ENCODE measurements at places on chromosomes 6 and 20.

GRCh38 chr6:24858177-24858653 is 59.5 kb upstream of the ARMH2 start:
- DNase-seq, result no peak

GRCh38 chr20:53331151-53331973 is 262.3 kb downstream of the ZNF217 start:
- no peak for DNase-seq

- DNase-seq, result no peak
These were observed 174.4 kb upstream of the NOX3 start for GRCh38 chr6:155630085-155630484.

DNA sequence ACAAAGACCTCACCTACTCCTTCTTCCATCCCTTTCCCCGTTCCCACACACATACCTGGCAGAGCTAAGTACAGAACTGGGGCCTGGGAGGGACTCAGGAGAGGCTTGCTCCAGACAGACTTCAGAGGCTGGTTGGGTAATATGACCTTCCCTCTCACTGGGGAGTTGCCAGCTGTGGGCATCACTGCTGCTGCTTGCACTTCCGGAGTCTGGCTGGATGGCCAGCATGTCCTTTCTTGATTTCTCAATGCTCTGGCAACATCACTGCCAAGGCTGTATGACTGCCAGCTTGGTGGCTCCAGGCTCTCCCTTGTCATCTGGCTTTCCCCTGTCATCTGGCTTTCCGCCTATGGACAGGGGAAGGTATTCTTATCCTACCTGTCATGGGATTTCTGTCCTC is 47.8 kb downstream of the CDH22 start:
- DNase-seq, result no peak

- peak; percentile 23 for DNase-seq
These were observed 8.2 kb upstream of the TBC1D7 start for GRCh38 chr6:13336553-13336952.

- peak; percentile 22 for DNase-seq
These were observed 120.5 kb upstream of the CHD6 start for GRCh38 chr20:41738604-41739206.

DNA sequence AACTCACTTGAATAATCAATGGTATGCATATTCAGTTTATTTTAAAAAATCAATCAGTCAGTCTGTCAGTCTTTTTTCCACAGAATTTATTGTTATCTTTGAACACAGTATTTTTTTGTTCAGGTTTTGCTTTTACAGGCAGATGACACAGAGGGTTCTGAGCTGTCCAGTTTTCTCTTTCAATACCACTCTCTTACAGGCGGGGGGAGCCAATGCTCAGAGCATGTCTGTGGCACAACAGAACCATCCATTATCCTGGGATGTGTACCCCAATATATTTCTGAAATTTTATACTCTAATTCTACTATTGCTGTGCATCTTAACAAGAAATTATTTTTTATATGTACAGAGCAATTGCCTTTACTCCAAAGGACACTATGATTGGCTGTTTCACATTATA is 21.2 kb downstream of the ROS1 start:
- DNase-seq, result no peak

GRCh38 chr6:39008737-39009136 is 39.8 kb upstream of the GLP1R start:
- no peak for DNase-seq

- DNase-seq, result peak; percentile 23
These were observed 16.1 kb upstream of the SLC17A3 start for GRCh38 chr6:25889877-25890853.

- no peak for DNase-seq
These were observed 21.0 kb upstream of the AVP start for GRCh38 chr20:3105256-3106137.

DNA sequence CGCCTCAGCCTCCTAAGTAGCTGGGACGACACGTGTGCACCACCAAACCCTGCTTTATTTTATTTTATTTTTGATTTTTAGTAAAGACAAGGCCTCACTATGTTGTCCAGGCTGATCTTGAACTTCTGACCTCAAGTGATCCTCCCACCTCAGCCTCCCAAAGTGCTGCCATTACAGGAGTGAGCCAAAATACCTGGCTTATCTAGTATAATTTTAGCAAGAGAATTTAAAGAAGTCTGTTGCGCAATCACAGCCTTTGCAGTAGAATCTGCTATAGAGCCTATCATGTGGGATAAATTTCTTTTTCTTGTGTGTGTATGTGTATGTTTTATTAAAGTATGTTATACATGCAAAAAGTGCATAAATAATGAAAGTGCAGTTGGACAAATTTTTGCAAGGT is 92.1 kb upstream of the ANKEF1 start:
- no peak for DNase-seq

- peak; percentile 40 for DNase-seq
These were observed 2.2 kb downstream of the BRD2 start for GRCh38 chr6:32970413-32971241.

GRCh38 chr6:37232430-37233017 is 25.0 kb upstream of the TBC1D22B start:
- DNase-seq, result no peak

GRCh38 chr6:32462609-32463008 is 22.9 kb downstream of the HLA-DRA start:
- DNase-seq, result no peak

GRCh38 chr6:158772851-158773371 is 46.3 kb downstream of the EZR start:
- DNase-seq, result no peak

DNA sequence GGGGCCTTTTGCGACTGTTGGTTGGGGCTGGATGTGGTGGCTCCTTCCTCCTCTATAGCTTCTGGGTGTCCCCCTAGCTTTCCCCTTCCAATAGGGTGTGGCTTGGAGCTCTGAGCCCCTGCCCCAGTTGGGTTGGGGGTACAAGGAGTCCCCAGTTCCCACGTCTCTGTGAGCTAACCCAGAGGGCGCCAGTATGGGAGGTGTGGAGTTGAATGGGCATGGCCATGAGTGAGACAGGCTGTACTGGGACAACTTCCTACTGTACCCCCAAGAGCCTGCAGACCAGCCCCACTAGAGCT is 1.2 kb downstream of the C20orf204 start:
- no peak for DNase-seq

GRCh38 chr6:160735523-160735922 is 33.5 kb downstream of the PLG start:
- no peak for DNase-seq

DNA sequence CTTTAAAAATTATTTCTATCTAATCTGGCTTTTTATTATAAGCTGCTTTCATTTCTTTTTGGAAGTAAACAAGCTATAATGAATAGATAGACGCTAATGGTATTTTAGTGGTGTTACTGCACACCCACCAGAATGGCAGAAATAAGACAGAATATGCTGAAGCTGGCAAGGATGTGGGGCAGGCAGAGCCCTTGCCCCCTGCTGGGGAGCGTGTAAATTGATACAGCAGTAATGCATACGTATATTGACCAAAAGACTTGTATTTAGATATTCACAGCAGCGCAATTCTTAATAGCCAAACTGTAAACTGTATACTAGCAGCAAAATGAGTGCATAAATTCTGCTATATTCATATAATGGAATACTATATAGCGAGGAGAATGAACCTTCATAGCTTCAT is 35.3 kb downstream of the TMEM181 start:
- no peak for DNase-seq

- no peak for DNase-seq
These were observed 159.2 kb downstream of the UBE3D start for GRCh38 chr6:82906489-82906888.

- DNase-seq, result no peak
These were observed 185.1 kb upstream of the HDDC2 start for GRCh38 chr6:125486881-125487280.

DNA sequence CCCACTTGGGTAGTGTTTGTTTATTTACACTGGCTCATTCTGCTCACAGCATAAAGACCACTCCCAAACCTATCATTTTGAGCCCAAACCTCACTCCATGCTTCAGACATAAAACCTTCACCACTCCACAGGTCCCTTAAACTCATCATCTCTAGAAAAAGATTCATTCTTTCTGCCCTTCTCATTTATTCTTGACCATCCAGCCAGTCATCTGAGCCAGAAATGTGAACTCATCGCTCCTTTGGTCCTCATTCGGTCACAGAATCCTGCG is 12.4 kb downstream of the TPMT start:
- no peak for DNase-seq

DNA sequence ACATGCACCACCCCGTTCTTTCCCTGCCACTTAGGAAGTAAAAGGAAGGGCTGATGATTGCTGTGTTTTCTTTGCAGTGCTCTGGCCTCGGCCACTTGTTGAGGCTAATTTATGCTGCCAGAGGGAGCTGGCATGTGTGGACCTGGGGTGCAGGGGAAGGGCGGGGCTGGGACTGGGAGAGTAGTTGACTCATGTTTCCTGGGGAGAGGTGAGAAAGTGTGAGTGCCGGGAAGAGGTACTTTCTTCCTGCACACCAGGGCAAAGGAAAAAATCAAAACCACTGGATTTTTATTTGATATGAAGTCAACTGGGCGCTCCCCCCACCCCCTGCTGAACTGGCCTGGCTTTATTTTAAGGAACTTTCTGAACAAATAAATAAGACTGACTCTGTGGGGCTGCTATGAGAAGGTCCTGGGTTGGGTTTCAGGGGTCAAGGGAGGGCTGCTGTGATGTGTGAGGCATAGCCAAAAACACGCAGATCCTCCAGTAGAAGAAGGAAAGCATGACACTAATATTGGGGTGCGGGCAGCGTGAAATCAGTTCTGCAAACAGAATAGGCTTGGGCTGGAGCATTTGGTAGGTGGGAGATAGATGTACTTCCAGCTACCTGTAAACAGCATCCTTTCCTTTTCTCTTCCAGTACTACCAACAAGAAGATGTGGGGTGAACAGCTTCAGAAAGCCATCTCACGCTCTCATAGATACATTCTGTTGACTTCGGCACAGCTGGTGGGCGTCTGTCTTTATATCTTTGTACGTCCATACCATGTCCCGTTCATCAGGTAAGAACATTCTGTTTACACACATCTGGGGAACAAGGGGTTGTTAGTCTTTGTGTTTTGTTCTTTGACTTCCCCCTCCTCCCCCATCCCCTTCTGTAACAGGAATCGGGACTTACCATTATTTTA is 87.5 kb downstream of the SYNJ2 start:
- no peak for DNase-seq

GRCh38 chr6:158011980-158012566 is 30.4 kb downstream of the SYNJ2 start:
- DNase-seq, result no peak

DNA sequence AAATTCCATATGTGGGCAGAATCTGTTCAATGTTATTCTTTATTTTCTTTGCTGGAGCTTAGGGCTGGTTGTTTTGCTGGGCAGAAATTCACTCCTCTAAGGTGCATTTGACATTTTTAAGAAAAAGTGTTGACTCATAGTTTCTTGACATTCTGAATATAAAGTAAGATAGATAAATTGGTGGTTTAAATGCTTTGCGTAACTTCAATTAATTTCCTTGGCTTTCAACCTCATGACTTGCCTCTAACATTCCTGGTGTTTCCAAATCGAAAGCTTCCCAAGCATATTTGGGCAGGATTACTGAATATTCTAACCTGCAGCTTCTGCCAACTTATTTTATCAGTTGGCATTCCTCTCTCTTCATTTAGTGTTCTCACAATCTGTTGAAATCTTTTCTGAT is 718.7 kb upstream of the ADGRB3 start:
- no peak for DNase-seq

GRCh38 chr6:108502832-108503231 is 57.9 kb upstream of the FOXO3 start:
- no peak for DNase-seq

- DNase-seq, result no peak
These were observed 100.2 kb downstream of the UST start for GRCh38 chr6:148846778-148847761.

- DNase-seq, result no peak
These were observed 3.5 kb upstream of the HIVEP1 start for GRCh38 chr6:12008366-12009179.

- DNase-seq, result no peak
These were observed 80.8 kb upstream of the PHACTR1 start for GRCh38 chr6:12635813-12636212.

- DNase-seq, result no peak
These were observed 12.0 kb downstream of the LRRN4 start for GRCh38 chr20:6041808-6042265.

DNA sequence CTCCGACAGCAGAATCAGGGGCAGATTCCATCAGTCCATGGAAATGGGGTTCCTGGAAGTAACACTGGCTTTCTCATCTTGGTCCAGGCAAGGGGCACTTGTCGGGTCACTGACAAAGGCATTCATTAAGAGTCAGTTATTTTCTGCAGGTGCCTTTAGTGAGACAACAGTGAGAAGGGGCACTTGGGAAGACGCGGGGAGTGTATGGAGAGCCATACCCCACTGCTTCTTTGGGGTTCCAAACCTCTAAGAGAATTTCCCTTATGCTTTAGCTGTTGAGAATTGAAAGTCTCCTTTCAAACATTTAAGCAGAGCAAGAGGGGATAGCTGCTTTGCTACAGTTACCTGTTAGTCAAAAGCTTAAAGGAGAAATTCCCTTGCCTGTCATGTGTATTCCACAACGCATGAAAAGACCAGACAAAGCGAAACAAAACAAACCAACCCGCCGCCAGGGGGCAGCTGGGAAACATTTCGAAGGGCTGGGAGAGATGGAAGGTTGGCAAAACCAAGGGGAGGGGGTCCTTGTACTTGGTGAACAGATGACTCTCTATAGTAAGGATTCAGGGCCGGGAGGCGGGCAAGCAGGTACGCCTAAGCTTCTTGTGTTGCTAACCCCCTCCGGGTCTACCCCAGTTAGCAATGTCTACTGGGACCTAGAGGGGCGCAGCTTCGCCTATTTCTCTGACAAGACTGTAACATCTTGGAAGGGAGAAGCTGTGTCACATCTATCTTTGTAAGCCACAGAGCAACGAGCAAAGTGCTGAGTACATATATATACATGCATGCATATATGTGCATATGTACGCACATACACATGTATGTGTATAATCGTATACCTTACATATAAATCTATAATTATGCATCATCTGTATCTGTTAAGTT is 474.9 kb upstream of the AGPAT4 start:
- peak; percentile 32 for DNase-seq

GRCh38 chr20:24118441-24119175 is 130.0 kb upstream of the GGTLC1 start:
- no peak for DNase-seq

- no peak for DNase-seq
These were observed 58.9 kb upstream of the NAA20 start for GRCh38 chr20:19958219-19958618.

- DNase-seq, result no peak
These were observed 307.0 kb upstream of the PRDM1 start for GRCh38 chr6:105779110-105779509.
